ENCODE measurements at places on chromosomes 7 and 10.
A peak's percentile ranks its signal among the peaks of the same experiment; 100 is the strongest.

DNA sequence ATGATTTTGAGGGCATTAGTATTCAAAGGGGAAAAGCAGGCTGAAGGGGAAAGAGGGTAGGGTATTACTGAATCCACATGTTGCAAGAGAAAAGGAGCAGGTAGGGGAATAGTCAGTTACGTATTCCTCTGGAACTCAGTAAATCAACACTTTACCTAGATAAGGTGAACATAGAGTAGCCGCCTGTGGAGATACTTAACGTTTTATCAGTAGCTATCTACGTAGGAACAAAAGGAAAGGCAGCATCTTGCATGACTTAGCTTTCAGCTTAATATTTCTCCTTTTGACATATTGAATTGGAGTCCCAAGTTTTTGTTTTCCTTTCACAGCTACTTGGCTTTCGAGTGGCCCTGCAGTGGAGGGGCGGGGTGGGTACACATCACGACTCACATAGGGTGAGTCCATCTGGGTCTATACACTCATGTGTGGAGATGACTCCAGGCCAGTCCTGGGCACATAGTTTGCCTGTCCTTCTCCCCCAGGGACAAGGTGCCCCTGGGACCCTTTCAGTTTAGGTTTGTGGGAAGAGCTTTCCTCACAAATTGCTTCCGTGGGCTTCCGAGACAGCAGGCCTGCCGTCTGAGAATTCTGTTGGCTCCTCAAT is 48.1 kb downstream of the CCNY start:
- no peak for DNase-seq

- peak; percentile 54 for DNase-seq
These were observed 675.3 kb downstream of the INHBA start for GRCh38 chr7:41027428-41028115.

- DNase-seq: no peak
These were observed 99.9 kb downstream of the TRIL start for GRCh38 chr7:28858206-28858605.

DNA sequence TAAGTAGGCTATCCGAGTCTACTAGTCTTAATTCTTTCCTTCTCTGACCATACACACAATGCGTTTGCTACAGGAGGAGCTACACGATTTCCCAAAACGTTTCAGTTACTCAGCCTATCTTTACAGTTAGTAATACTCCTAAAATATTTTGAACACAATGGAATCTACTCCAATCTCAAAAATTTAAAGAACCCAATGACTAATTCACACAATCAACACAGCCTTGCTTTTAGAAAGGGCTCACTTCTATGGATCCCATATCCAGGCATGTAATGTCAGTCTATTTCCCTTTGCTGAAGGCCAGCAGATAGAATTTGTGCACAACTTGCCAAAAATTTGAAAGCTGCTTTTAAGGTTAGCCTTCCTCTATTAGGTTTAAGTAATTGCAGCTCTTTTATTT is 107.2 kb downstream of the VPS41 start:
- no peak for DNase-seq

DNA sequence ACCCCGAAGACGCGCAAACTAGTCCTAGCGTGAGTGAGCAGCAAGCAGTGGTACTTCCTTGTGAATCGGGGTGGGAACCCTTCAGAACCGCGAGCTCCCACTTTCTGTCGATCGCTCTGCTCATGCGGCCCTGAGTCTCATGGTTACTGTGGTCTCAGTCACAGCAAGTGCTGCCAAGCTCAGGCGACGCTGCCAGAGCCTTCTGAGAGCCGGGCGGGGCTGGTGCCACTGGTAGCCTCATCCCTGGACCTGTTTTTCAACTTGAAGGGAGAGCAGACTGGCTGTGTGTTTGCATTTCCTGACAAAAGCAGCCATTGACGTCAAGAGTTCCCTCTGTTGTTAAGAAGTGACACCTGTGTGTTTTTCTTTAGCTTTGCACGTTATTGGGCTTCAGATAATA is 32.9 kb upstream of the BHLHA15 start:
- DNase-seq: no peak

- no peak for DNase-seq
These were observed 128.5 kb upstream of the COL1A2 start for GRCh38 chr7:94266238-94266644.

DNA sequence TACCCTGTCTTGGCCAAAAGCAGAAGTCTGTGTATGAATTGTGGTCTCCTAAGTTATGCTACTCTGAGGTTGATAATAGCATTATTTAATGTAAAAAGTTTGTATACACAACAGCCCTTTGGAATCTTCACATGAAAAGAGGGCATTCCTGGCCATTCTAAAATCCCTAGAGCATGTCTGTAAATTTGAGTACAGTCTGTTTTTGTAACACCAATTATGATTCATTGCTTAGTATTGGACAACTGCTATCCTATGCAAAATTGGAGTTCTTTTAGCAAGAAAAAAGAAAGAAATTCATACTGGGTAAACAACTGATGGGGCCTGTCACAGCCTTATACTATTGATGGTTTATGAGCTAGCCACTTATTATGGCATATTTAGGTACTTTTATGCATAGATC is 10.2 kb downstream of the CUTC start:
- no peak for DNase-seq

GRCh38 chr7:45129181-45129800 is 17.8 kb upstream of the TBRG4 start:
- DNase-seq: no peak

GRCh38 chr7:133428326-133428725 is 175.4 kb downstream of the EXOC4 start:
- no peak for DNase-seq

- DNase-seq: no peak
These were observed 900.6 kb downstream of the KCNMA1 start for GRCh38 chr10:76736815-76737618.

- DNase-seq: peak; percentile 11
These were observed 982 bp downstream of the IDI1 start for GRCh38 chr10:1047937-1048336.

All from Calu3 (cell line).